Glomerular endothelial cell (primary cell): ENCODE measurements at places on chromosomes 2 and 18. TPM values are rescaled to one million over a fixed set of nuclear protein-coding genes. Genes with fewer than 3 reads are reported as not detected.

DNA sequence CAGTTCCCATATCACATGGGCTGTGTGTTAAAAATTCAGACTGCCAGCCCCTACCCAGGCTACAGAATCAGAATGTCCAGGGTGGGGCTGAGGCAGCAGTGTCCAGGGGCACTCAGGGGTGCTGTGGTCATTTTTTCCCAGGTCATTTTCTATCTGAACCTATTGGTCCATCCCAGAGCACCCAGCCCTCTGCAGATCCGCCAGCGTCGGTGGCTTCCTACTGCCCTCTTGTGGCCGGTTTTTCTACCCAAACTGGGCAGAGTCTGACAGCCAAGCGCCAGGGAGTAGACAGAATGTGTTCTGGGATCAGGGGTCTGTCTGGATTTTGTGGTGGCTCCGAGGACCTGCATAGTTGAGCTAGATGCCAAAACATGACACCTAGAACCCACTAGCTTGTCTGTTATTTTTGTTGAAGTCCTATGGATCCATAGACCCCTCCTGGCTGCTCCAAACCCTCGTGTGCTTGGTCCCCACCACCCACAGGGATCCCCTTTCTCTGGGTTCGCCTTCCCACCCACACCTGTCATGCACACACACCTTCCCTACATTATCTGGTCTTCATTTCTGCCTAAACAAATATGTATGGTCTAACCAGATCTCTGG is 34.1 kb upstream of the RMDN2 start:
- no peak for DNase-seq

DNA sequence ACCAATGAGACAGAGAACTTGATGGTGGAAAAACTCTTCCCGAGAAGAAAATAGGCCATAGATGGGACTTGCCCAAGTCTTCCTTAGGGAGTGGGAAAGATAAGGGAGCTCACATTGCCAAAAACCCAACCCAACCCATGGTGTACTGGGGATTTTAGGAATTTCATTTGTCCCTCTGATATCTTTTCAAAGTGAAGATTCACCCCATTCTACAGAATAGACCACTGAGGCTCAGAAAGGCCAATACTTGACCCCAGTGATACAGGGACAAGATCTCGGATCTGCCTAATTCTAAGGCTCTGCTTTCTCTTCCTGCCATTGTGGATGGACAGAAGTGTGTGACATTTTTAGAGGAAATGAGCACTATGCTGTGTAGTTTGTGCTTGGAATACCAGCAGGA is 159.0 kb downstream of the MYCN start:
- no peak for DNase-seq

The ATP6V1C2 gene
- not detected in 2 replicates for total RNA-seq

The ARPC2 gene
- 530 and 644 TPM in 2 replicates for total RNA-seq

The COLEC12 gene
- total RNA-seq: 13.2 and 31.7 TPM in 2 replicates
